ENCODE measurements at places on chromosomes 4 and X.
A peak's percentile ranks its signal among the peaks of the same experiment; 100 is the strongest.

DNA sequence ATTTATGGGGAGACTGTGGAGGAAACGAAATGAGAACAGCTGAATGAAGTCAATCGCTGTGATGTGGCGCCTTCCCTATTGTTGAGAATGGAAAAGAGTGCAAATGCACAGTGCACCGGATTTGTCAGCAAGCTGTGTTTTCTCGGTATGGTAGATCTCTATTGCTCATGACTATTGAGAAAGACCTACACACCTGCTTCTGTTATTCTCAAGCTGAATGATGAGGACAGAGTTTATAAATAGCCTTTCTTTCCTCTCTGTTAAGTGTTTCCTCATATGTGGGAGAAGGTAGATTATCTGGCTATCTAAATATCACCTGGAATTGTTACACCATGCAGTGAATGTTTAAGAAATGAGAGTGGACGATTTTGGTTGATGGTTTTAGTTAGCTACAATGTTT lies 650.7 kb downstream of the IL1RAPL1 start:
- DNase-seq, result no peak

- DNase-seq, result no peak
These were observed 1527.3 kb downstream of the TECRL start for GRCh38 chr4:62881901-62882300.

GRCh38 chr4:185573651-185574199 lies 38.4 kb upstream of the PDLIM3 start:
- no peak for DNase-seq

DNA sequence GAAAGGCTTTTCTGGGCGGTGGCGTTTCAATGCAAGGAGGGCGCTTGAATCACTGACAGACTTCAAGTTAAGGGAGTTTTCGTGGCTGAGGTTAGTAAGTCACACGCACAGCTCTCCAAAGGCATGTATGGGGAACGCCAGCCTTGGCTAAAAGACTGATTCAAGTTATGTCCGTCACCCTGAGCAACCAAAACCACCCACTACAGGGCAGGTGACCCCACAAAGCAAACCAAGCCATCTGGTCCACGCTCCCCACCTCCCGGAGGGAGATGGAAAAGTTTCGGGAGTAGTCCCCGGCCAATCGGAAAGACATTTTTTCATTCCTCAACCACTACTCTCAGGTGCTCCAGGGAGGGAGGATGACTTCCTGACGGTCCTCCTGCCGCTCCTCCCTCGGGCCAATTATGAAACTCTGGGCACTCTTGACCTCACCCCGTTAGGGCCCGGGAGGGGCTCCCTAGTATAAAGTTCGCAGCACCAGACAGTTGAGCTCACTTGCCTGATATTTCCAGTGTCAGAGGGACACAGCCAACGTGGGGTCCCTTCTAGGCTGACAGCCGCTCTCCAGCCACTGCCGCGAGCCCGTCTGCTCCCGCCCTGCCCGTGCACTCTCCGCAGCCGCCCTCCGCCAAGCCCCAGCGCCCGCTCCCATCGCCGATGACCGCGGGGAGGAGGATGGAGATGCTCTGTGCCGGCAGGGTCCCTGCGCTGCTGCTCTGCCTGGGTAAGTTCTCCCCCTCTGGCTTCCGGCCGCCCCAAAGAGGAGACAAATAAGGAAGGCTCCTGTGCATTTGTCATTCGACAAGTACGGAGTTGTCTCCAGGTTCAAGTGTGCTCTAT lies at the start of gene EREG:
TSS of gene EREG (plus strand) at position 494 of the 840 bp plus-strand sequence. CDS start at position 658, 164 bp downstream.
- peak; percentile 1 for DNase-seq
